Stimulated activated CD4-positive, alpha-beta T cell treated with anti-CD3 and anti-CD28 coated beads, Interleukin-1b, Interleukin-23, amount 100 ng/mL, for 1 hour (primary cell): ENCODE measurements at places on chromosomes 16 and 17.

GRCh38 chr16:19389246-19389645, 28.4 kb upstream of the TMC5 start:
- DNase-seq = no peak

- no peak for DNase-seq
Measured at GRCh38 chr16:27333549-27333948, 19.8 kb downstream of the IL4R start.

GRCh38 chr17:17156511-17156910, 49.6 kb downstream of the PLD6 start:
- DNase-seq = no peak

- no peak for DNase-seq
Measured at GRCh38 chr16:23401139-23401538, 51.9 kb downstream of the COG7 start.

DNA sequence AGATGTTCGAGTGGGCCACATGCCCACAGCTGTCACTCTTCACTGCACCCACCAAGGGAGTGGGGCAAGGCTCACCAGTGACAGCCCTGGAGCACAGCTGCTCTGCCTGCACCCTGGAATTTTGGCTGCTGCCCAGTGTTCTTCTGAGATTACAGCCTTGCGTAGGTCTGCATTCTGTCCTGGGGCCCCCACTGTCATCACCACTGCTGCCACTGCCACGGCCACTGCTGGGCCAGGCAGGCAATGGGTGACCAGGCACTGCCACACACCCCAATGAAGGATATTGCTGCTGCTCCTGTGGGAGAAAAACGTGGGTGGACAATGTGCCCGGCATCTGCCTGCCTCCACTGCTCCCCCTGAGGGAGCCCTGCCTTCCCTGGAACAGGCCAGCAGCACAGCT, 1717.0 kb downstream of the TP53TG3F start:
- DNase-seq = no peak

DNA sequence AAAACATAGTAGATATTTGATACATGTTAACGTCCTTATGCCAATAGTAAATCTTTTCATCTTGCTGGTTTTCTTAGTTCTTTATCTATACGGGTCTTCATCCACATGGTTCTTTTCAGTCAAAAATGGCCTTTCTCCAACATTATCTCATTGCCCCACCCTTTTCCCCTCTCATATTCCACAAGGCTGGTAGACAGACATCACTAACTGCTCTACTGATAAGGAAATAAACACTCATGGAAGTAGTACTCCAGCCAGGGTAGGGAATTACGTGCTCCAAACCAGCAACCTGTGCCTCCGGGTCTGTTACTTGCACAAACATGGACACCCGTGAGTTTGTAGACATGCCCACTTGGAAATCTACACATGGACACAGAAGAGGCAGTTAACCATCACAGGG, 141.4 kb downstream of the XYLT1 start:
- no peak for DNase-seq

DNA sequence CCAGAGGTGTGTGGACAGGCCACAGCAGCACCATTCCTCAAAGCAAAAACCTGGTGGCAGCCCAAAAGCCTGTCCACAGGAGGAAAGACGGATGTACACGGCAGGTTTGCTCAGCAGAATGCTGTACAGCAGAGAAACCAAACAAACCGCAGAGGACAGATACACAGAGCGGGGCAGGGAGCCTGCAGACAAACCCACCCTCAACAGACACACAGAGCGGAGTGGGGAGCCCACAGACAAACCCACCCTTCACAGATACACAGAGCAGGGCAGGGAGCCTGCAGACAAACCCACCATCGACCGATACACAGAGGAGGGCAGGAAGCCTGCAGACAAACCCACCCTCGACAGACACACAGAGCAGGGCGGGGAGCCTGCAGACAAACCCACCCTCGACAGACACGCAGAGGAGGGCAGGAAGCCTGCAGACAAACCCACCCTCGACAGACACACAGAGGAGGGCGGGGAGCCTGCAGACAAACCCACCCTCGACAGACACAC, 53.0 kb upstream of the METRNL start:
- no peak for DNase-seq

DNA sequence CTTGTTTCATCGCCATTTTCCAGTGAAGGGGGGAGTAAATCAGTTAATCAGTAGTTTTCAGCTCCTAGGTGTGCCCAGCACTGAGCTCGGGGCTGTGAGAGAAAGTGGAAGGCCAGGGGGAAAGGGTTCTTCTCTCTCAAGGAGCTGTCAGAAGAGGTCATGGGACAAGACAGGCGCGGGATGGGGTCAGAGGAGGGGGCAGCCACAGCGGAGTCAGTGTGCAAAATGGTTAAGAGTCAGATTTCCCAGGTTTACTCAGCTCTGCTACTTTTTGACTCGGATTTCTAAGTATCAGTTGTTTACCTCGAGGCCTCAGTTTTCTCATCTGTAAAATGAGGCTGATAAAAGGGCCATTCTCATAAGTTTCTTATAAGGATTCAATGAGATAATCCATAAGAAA, 4.3 kb upstream of the XYLT1 start:
- no peak for DNase-seq

DNA sequence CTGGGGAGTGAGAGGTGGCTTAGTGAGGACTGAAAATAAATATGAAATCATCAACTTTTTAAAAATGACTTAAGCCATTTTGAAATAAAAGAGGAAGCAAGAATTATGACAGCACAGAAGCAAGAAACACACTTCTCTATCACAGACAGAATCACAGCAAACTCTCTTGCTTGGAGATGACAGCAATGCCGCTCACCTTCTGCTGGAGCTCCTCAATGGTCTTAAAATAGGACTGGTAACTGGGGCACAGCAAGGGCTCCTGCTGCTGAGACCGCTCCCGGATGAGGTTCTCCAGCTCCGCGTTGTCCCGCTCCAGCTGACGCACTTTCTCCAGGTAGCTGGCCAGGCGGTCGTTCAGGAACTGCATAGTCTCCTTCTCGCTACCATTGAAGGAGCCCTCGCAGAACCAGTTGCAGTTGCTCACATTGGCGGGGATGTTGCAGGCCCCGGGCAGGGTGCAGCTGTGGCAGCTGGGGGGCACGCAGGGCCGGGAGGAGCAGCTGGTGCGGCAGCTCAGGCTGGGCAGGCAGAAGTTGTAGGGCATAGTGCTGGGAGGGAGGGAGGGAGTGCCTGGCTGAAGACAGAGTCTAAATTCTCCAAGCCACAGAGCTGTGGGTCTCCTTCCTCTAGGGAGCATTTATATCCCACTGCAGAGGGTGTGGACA, at the start of gene KRT31:
Gene KRT31, minus strand, starts transcription at position 613 of the 665 bp plus-strand sequence. Its CDS starts 69 bp downstream, at position 544.
- no peak for DNase-seq

- DNase-seq = no peak
Measured at GRCh38 chr17:18156171-18156975, 27.3 kb upstream of the ALKBH5 start.

DNA sequence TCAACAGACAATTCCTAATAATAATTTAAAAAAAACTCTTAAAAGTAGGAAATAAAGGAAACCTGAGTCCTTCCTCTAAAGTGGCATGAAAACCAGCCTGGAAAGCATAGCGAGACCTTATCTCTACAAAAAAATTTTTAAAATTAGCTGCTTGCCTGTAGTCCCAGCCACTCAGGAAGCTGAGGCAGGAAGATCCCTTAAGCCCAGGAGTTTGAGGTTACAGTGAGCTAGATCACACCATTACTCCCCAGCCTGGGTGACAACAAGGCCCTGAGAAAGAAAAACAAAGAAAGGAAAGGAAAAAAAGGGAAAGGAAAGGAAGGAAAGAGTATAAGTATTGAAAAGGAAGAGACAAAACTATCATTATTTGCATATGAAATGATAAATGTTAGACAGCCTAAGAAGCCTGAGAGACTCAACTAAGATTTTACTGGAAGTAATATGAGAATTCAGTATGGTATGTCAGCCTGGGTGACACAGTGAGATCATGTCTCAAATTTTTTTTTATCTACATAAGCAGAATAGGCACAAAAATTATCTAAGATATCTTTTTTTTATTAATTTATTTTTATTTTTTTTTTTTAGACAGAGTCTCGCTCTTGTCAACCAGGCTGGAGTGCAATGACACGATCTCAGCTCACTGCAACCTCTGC, 113.0 kb downstream of the GOSR1 start:
- DNase-seq = no peak

DNA sequence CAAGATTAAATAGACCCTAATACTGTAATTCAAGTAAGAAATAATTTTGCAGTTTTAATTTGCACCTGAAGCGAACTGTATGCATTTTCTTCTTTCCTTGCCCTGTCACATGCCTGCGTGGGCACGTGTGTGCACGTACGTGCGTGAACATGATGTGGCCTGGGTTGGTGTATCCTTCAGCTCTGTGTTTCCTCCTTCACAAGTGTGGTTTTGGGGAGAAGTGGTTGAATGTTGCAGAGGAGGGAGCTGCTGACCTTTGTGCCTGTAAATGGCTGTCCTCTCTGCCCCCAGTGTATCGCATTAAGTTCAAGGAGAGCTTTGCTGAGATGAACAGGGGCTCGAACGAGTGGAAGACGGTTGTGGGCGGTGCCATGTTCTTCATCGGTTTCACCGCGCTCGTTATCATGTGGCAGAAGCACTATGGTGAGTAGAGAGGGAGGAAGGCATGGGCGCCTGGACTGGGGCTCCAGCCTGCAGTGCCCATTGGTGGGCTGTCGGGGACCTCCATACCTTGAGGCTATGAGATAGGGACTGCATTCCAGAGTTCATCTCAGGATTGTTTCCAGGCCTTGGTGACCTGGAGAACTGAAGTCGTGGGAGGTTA, 6.0 kb downstream of the COX4I1 start:
- DNase-seq = no peak

GRCh38 chr17:80565343-80566053, 20.9 kb downstream of the RPTOR start:
- no peak for DNase-seq

- no peak for DNase-seq
Measured at GRCh38 chr17:7352910-7353635, 1.1 kb downstream of the KCTD11 start.

DNA sequence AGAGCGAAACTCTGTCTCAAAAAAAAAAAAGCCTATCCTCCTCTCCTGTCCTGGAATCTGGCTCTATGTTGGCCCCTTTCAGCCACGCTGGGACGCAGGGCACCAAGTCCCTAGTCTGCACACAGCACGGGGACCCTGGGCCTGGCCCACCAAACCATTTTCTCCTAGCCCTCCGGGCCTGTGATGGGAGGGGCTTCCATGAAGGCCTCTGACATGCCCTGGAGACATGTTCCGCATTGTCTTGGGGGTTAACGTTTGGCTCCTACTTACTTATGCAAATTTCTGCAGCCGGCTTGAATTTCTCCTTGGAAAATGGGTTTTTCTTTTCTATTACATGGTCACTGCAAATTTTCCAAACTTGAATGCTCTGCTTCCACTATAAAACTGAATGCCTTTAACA, 12.6 kb upstream of the GPT2 start:
- no peak for DNase-seq

DNA sequence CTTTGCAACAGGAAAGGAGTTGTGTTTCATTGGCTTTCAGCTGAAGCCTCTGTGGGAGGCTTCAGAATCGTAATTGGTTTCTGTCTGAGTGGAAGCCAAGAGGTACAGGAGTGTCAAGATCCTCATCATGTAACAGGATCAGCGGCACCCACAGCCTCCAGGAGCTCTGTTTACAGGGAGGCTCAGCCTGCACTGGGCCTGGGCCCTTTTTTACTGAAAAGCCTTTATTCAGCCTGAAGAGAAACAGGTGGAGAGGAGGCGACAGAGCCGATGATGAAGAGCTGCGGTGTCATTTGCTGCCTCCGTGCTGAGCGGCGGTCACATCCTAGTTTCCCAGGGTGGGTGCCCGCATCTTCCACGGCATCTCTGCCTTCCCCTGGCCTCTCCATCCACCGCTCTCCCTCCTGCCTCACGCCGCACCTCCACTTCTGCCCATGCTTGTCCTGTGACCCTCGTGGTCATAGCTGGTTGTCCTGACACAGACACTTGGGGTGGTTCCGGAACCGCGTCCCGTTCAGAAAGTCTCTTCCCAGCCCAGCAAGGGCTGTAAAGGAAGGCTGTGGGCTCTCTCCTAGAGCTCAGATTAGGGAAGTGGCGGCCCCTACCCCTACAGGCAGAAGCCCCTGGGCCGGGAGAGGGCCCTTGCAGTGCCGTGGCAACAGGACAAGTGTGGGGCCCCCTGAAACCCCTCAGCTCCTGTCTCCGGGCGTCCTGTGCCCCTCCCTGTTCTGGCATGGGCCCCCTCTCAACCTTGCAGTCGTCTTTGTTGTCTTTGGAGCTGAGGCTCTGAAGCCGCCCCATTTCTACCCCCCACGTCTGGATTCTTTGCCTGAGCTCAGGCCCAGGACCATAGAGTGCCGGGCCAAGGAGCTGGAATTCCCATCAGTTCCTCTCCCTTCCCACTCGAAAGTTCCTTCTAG, 53.9 kb upstream of the CHMP6 start:
- no peak for DNase-seq

DNA sequence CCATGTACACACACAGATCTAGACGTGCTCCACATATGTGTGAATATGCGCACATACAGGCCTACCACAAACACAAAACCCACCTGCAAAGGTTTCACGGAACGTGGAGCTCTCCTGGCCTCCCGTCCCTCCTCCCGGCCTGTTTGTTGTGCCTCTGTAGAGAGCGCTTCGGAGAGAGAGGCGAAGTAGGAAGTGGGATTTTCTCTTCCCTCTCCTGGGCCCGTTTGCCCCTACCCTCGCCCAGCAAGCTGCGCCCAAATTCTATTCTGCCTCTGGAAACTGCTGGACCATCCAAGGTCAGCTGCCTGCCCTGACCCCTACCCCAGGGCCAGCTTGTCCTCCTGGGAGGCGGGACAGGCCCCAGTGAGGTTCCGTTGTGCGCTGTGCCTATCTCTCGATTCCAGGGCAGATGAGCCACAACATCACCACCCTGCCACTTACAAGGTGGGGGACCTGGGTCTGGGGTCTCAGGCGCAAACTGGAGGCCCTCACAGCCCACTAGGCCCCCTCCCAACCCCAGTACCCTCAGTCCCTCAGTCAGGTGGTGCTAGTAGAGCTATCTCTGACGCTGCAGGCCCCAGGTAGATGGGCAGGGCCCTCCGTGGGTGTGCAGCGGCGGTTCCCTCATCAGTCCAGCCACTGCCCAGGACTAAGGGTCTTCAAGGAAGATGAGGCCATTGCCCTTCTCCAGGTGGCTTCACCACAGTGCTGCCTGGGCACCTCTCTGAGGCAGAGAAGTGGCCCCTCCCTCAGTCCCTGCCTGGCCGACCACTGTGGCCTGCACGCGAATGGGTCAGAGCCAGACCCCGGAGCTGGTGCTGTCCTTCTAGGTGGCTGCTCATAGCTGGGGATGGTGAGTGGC, 54.2 kb downstream of the BEAN1 start:
- no peak for DNase-seq

GRCh38 chr17:27319541-27320221, 25.8 kb downstream of the WSB1 start:
- DNase-seq = no peak

GRCh38 chr17:2392252-2393173, 8.3 kb downstream of the MNT start:
- DNase-seq = peak; percentile 96

GRCh38 chr17:9382626-9383025, 193.0 kb downstream of the STX8 start:
- no peak for DNase-seq

- DNase-seq = no peak
Measured at GRCh38 chr16:12062343-12063003, 85.9 kb downstream of the SNX29 start.
